GM12878 (cell line): ENCODE measurements at places on chromosomes 6 and 20.

DNA sequence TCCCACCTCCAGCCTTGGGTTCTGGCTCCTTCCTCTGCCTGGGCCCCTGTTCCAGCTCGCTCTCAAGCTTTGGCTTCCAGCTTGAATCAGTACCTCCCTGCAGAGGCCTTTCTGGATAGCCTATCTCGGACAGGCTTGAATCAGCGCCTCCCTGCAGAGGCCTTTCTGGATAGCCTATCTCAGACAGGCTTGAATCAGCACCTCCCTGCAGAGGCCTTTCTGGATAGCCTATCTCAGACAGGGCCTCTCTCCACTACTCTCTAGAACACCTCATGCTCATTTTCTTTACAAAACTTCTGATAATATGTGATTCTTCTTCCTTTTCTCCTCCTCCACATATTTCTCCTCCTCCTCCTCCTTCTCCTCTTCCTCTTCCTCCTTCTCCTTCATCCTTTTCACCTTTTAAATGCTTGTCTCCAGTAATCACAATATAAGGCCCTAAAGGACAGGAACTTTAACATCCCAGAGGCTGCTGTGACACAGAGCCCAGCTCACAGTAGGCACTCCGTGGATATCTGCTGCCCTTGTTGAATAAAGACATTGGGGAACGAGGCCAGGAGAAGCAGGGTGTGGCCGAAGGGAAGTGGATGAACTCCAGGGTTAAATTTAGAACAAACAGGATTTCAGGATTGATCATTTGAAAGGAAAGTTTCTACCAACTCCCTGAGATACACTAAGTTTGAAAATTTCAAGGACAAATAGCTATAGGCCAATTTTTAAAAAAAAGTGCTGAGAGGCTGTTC is 9.3 kb upstream of the RPS6KA2 start:
- no peak for DNase-seq

GRCh38 chr20:16171180-16171579 is 402.1 kb downstream of the KIF16B start:
- DNase-seq: no peak

DNA sequence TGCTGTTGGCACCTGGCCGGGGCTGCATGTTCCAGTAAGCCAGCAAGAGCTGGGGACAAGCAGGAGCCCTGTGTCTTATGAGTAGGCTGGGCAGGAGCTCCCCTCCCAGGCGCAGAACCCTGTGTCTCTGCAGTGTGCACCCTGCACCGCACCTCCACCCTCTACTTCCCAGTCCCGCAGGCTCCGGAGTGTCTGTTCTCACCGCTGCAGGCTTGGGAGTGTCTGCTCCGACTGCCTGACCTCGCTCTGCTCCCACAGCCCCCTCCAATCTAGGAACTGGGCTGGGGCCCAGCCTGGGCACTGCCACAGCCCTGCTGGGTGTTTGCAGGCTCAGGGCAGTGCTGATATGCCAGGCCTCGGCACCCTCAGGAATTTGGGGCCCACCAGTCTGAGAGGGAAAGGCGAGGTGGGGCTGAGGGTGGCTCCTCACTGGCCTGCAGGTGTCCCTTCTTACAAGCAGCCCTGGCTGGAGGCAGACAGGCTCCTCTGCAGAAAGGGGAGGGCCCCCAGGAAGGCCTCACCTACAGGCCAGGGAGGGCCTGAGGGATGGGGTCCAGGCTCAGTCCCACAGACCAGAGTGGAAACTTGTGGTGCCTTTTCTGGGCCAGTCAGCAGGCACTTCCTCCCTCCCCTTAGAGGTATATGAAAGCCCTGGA is 871.6 kb upstream of the GJE1 start:
- DNase-seq: no peak

- DNase-seq: no peak
Observed at GRCh38 chr6:148550569-148550968, 196.3 kb upstream of the UST start.

DNA sequence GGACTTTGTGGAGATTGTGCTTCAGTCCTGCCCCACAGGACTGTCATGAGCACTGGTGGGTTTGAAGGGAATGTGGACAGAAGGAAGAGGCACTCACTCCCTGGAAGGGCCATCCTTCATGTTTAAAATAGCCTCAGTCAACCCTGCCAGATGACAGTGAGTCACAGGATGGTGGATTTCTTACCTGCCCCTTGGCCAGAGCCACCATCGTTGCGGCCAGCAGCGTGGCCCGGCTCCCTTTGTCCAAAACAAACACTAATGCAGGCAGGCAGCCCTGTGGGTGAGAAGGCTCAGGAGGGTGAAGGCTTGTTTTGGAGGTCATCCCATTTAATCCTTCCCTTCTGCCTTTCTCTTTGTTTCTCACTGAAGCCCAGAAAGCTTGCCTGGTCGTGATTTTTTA is 422.7 kb downstream of the CD83 start:
- no peak for DNase-seq

DNA sequence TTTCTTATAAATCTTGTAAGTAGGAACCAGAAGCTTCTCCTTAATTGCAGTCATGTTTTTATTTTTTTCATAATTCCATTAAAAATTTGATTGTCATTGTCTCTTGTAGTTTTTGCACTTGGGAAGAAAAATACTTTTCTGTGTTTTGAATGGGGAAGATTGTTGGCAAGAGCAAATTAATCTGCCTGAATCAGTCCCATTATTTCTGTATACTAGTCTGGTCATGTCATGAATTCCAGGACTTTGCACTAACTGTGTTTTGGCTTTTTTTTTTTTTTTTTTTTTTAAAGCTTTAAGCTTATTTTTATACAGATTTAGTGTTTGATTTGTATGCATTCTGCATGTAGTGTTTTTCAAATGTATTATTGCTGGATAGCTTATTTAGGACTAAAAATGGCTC is 47.6 kb downstream of the RALGAPB start:
- no peak for DNase-seq

GRCh38 chr6:3252369-3252768 is 6.4 kb upstream of the PSMG4 start:
- DNase-seq: no peak

DNA sequence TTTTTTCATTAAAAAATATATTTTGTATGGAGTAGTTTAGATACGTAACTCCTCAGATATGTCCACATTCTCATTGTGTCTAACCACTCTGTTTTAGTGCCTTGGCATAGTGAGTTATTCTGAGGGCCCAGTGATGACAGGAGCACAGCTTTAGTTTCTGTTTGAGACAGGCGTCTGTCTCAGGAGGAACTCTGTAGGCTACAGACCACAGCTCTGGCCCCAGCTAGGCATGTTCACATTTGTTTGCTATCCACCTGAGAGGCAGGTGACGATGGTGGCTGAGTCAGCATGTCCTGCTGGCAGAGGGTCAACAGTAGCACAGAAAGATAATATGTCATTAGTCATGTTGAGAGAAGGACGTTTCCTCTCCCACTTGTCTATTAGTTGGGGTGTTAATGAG is 16.3 kb downstream of the LRRC1 start:
- DNase-seq: peak; percentile 34

GRCh38 chr6:149480502-149481280 is 4.1 kb downstream of the ZC3H12D start:
- no peak for DNase-seq

DNA sequence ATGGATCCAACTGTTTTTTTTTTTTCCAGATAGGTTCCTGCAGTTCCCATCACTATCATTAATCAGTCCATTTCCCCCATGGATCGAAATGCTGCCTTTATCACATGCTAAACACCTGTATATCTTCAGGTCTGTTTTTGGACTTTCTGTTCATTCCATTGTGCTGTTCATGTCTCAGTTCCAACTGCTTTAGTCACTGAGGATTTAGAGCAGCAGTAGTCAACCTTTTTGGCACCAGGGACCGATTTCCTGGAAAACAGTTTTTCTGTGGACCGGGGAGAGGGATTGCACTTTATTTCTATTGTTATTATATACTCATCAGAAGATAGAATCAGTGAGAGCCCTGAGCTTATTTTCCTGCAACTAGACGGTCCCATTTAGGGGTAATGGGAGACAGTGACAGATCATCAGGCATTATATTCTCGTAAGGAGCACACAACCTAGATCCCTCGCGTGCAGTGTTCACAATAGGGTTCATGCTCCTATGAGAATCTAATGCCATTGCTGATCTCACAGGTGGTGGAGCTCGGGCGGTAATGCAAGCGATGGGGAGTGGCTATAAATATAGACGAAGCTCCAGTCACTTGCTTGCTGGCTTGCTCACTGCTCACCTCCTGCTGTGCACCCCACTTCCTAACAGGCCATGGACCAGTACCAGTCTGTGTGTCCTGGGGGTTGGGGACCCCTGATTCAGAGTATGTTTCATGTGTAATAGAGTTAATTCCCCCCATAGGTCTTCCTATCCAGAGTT is 46.0 kb downstream of the CAP2 start:
- DNase-seq: no peak

DNA sequence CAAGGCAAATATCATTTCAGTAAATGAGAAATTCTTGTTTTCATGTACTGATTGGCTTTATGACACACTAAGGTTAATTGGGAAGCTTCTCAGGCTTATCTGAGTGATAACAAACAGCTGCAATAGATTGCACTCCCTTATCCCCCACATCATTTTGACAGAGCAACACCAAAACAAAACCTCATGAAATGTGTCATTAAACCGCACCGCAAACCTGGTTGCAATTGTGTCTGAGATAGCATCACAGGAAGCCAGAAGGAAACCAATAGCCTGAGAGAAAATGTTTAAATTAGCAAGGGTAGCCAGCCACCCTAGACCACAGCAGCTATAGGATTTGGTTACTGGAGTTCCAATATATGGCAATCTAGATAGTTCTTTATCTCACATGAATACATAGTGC is 31.6 kb upstream of the LAMA4 start:
- peak; percentile 11 for DNase-seq

GRCh38 chr6:30364591-30364990 is 19.6 kb downstream of the RPP21 start:
- DNase-seq: no peak
